Fibroblast of lung (primary cell): ENCODE measurements at places on chromosomes 7 and 10. TPM values are rescaled to one million over a fixed set of nuclear protein-coding genes. Genes with fewer than 3 reads are reported as not detected.

DNA sequence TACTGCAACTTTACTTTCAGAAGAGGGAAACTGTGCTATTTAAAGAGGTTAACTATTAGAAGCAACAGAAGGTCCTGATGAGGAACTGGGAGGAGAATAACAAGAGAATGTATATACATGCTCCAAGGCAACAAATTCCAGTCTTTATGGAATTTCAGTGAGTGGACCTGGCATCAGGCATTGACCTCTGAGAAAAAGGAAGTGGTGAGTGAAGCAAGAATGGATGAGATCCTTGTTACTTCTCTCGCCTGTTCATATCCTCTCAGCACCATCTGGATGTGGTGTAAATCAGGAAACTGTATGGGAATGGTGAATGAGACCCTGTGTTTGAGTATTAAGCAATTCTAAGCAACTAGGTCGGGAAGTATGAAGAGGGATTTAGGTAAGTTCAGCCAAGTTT lies 30.3 kb upstream of the KBTBD2 start:
- H3K4me1 ChIP-seq, result no peaks in the 10 kb centered on the region
- peaks cover 2% of the 10 kb centered on the region for H3K36me3 ChIP-seq
- DNase-seq, result no peak
- H3K27ac ChIP-seq, result no peak overlapping the region

DNA sequence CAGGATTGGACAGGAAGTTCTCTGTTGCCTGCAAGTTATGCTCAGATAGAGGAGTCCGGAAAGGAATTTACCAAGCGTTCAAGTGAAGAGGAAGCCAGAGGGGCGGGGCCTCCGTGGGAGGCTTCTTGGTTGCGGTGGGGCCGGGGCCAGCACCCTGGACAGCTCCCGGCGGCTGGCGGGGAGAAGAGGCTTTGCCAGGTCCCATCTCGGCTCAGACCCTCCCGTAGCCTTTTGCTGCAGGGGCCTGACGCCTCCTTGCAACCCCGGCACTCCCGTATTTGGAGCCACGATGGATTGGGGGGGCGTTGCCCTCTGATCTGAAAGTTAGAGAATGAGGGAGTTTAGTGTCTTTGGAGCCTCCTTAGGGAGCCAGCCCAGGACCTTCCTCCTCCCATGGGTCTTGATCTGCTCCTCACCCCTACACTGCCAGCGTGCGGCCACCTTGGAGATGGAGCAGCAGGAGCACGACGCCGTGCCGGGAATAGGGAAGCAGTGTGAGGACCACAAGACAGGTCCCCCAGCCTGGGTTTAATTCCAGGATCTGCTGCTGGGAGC lies 3.1 kb upstream of the SLC18A3 start:
- peaks cover 38% of the 10 kb centered on the region for H3K27me3 ChIP-seq
- H3K4me1 ChIP-seq, result no peaks in the 10 kb centered on the region
- H3K36me3 ChIP-seq, result no peaks in the 10 kb centered on the region
- DNase-seq, result peak; percentile 48
- no peak overlapping the region for H3K27ac ChIP-seq

- no peak for DNase-seq
- no peaks in the 10 kb centered on the region for H3K36me3 ChIP-seq
- H3K27ac ChIP-seq, result no peak overlapping the region
- no peak overlapping the region for H3K4me3 ChIP-seq
- no peaks in the 10 kb centered on the region for H3K4me1 ChIP-seq
Observed at GRCh38 chr7:47066976-47067614, 514.8 kb downstream of the TNS3 start.

DNA sequence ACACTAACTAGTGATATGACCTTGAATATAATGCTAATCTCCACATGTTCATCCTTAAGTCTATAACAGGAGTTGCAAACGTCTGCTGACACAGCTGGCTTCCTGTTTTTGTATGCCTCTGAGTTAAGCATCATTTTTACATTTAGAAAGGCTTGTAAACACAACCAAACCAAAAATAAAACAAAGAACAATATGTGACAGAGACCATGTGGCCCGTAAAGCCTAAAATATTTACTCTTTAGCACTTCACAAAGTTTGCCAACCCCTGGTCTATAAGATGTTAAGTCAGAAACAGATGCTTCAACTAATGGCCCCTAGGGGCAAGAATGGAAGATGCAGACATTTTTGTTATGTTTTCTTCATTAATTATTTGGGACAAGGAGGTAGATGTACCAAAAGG lies 109.3 kb downstream of the CPEB3 start:
- no peak for DNase-seq
- no peaks in the 10 kb centered on the region for H3K27me3 ChIP-seq
- no peaks in the 10 kb centered on the region for H3K4me1 ChIP-seq
- H3K36me3 ChIP-seq, result no peaks in the 10 kb centered on the region
- H3K4me3 ChIP-seq, result no peak overlapping the region

The CPN1 gene
- total RNA-seq, result not detected in 2 replicates

DNA sequence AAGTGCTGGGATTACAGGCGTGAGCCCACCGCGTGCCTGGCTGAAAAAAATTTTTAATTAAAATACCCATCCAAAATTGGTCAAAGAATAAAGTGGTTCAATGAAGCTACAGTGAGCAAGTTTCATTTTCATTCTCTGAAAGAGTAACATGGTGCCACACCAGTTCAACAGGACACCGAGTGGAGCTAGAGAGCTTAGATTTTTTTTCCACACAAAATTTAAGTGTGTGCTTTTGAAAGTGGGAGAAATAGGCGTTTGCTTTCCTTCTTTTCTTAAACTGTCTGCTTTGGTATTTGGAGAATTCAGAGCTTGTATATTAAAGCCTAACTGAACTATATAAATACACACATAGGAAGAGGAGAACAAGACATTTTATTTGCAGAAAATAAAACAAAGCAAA lies 43.4 kb downstream of the BPGM start:
- H3K4me1 ChIP-seq, result peaks cover 16% of the 10 kb centered on the region
- H3K27ac ChIP-seq, result peak overlapping the region; percentile 51
- no peaks in the 10 kb centered on the region for H3K36me3 ChIP-seq
- peak; percentile 70 for DNase-seq
- H3K27me3 ChIP-seq, result no peaks in the 10 kb centered on the region
- H3K4me3 ChIP-seq, result no peak overlapping the region

The SP4 gene
- total RNA-seq, result 4.9 and 8.8 TPM in 2 replicates

The ANKRD22 gene
- total RNA-seq, result under 0.01 and 0.17 TPM in 2 replicates

The CYP3A5 gene
- total RNA-seq, result 8.2 and 12.4 TPM in 2 replicates

GRCh38 chr7:28595076-28595475 lies 182.8 kb downstream of the CREB5 start:
- H3K36me3 ChIP-seq, result no peaks in the 10 kb centered on the region
- no peaks in the 10 kb centered on the region for H3K27me3 ChIP-seq
- no peaks in the 10 kb centered on the region for H3K4me1 ChIP-seq
- no peak overlapping the region for H3K27ac ChIP-seq
- H3K4me3 ChIP-seq, result no peak overlapping the region

- no peaks in the 10 kb centered on the region for H3K4me1 ChIP-seq
- H3K27me3 ChIP-seq, result no peaks in the 10 kb centered on the region
- H3K27ac ChIP-seq, result no peak overlapping the region
- DNase-seq, result no peak
- no peaks in the 10 kb centered on the region for H3K36me3 ChIP-seq
Observed at GRCh38 chr7:117972606-117973005, 99.4 kb upstream of the CTTNBP2 start.

GRCh38 chr10:31961277-31962074 lies 32.8 kb upstream of the ARHGAP12 start:
- no peaks in the 10 kb centered on the region for H3K4me1 ChIP-seq
- H3K4me3 ChIP-seq, result no peak overlapping the region
- no peak overlapping the region for H3K27ac ChIP-seq
- H3K36me3 ChIP-seq, result no peaks in the 10 kb centered on the region
- DNase-seq, result peak; percentile 10
- no peaks in the 10 kb centered on the region for H3K27me3 ChIP-seq

The WAPL gene
- 45.7 and 50.4 TPM in 2 replicates for total RNA-seq

The FFAR4 gene
- not detected in 2 replicates for total RNA-seq

GRCh38 chr7:42494736-42495135 lies 257.7 kb upstream of the GLI3 start:
- no peak overlapping the region for H3K4me3 ChIP-seq
- peak overlapping the region; percentile 53 for H3K27ac ChIP-seq
- no peaks in the 10 kb centered on the region for H3K36me3 ChIP-seq
- no peak for DNase-seq
- peaks cover 15% of the 10 kb centered on the region for H3K4me1 ChIP-seq

The PRPF18 gene
- 30.1 and 36.5 TPM in 2 replicates for total RNA-seq

GRCh38 chr10:14953424-14954000 lies 384 bp downstream of the DCLRE1C start:
- H3K4me1 ChIP-seq, result peaks cover 2% of the 10 kb centered on the region
- H3K4me3 ChIP-seq, result peak overlapping the region; percentile 70
- no peaks in the 10 kb centered on the region for H3K36me3 ChIP-seq
- peak; percentile 73 for DNase-seq

DNA sequence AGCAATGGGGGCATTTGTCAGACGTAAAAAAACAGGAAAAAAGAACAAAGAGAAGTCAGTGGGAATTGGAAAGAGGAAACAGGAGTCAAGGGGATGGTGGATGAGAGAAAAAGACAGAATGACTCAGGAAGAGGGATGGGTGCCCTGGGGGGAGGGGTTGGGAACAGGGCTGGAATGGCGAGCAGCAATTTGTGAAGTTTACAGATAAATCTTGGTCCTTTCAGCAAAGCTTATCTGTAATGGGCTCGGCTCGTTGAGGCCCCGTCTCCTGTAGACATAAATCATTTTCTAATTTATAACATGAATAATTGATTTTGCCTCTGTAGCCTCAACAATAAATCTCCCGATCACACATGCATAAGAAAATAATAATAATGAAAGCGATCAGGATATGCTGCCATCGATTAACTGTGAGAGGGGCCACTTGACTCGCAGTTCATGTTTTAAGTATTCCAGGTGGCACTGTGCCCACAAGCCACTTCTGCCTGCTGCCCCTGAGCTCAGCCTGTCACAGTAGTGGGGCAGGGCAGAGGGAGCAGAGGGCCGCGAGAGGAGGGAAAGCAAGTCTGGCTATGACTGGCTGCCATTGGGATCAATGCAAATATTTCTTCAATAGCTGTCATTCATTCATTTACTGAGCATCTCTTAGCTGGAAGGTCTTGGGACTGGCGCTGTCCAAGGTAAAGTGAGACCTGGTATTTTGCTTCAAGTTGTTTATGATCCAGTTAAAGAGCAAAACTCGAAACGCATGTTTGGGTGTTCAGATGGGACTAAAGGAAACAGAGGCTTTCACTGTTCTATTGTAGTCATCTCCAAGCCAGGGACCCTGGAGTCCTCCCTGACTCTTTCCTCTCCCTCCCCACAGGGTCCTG lies 47.4 kb upstream of the R3HCC1L start:
- H3K4me3 ChIP-seq, result no peak overlapping the region
- no peak for DNase-seq
- no peak overlapping the region for H3K27ac ChIP-seq
- H3K4me1 ChIP-seq, result no peaks in the 10 kb centered on the region

DNA sequence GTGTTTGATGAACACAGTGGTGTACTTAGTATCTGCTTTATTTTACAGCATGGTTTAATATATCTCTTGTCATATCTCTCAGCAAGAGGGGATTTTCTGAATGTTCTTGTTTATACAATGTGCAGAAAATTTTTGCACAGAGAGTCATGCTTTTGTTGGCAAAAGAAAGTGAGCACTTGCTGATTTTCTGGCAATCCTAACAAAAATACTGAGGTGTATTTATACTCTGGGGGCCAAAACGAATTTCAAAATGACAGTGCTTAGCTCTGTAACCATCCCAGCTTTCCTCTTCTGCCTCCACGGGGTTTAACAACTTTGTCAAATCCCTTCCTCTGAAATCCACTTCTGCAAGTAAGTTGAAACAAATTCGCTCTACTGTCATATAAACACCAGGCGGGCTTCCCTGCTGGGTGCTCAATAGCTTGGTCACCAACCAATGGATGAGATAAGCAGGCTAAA lies 169.2 kb downstream of the NOC3L start:
- H3K4me3 ChIP-seq, result no peak overlapping the region
- no peaks in the 10 kb centered on the region for H3K36me3 ChIP-seq
- peak; percentile 85 for DNase-seq

DNA sequence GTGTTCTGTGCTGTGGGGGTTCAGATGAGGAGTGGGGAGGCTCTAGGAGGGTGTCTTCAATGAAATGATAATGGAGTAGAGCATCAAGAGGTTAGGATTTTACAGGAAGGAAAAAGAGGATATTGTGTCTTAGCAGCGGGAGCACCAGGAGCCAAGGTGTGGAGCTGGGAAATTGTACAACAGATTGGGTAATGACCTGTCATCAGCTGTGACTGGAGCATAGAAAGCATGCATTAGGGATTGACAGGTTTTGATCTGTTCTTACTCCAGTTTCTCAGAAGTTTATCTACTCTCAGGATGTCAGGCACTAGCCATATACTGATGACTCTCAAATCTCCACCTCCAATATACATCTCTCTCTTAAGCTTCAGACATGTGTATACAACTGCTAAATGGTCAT lies 196.9 kb downstream of the ARHGAP12 start:
- no peak overlapping the region for H3K4me3 ChIP-seq
- H3K27ac ChIP-seq, result no peak overlapping the region
- H3K27me3 ChIP-seq, result peaks cover 2% of the 10 kb centered on the region
- H3K36me3 ChIP-seq, result no peaks in the 10 kb centered on the region
- DNase-seq, result no peak

The ST8SIA6 gene
- under 0.01 and 0.26 TPM in 2 replicates for total RNA-seq

- peaks cover 11% of the 10 kb centered on the region for H3K4me1 ChIP-seq
- H3K27me3 ChIP-seq, result no peaks in the 10 kb centered on the region
- DNase-seq, result no peak
- peak overlapping the region; percentile 18 for H3K27ac ChIP-seq
Observed at GRCh38 chr10:70551466-70551865, 51.1 kb downstream of the PRF1 start.

The MEST gene
- total RNA-seq, result 38.8 and 175 TPM in 2 replicates

DNA sequence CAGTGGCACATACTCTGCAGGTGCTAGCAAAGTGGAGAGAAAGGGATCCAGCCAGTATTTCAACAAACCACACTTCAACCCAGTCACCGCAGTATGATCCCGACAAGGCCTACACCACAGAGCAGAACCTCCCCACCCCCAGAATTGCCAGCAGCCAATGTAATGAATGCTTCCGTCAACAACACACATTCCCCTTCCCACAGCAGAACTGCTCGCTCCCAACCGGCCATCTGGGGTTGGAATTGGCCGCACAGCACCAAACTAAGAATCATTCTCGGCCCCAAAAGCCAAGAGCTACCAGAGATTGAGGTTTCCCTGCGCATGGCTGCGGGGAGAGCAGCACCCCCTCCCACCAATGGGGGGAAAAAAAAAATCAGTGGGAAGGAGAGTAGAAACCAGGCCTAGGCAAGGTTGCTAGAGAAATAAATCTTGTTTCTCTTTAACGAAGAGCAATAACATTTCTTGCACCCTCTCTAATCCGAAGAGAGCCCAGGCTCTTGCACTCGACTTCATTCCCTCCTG lies 1.1 kb downstream of the WASL start:
- peak; percentile 85 for DNase-seq

GRCh38 chr7:5773661-5774086 lies 7.8 kb downstream of the RNF216 start:
- DNase-seq, result peak; percentile 98
- no peaks in the 10 kb centered on the region for H3K27me3 ChIP-seq
- peak overlapping the region; percentile 74 for H3K27ac ChIP-seq
- H3K4me3 ChIP-seq, result no peak overlapping the region
- H3K4me1 ChIP-seq, result peaks cover 4% of the 10 kb centered on the region

The EBLN1 gene
- total RNA-seq, result not detected in 2 replicates

The PIP gene
- total RNA-seq, result not detected in 2 replicates

GRCh38 chr10:15485684-15486316 lies 114.7 kb upstream of the FAM171A1 start:
- H3K4me3 ChIP-seq, result no peak overlapping the region
- peaks cover 4% of the 10 kb centered on the region for H3K4me1 ChIP-seq
- no peaks in the 10 kb centered on the region for H3K27me3 ChIP-seq
- peak; percentile 32 for DNase-seq

GRCh38 chr10:35271086-35271858 lies 65.0 kb upstream of the CCNY start:
- H3K27ac ChIP-seq, result no peak overlapping the region
- no peaks in the 10 kb centered on the region for H3K4me1 ChIP-seq
- no peak for DNase-seq
- H3K27me3 ChIP-seq, result no peaks in the 10 kb centered on the region
- no peak overlapping the region for H3K4me3 ChIP-seq
